ENCODE measurements at places on chromosomes 2 and 18.

GRCh38 chr2:85635636-85636035 lies 19.6 kb downstream of the USP39 start:
- DNase-seq = no peak

DNA sequence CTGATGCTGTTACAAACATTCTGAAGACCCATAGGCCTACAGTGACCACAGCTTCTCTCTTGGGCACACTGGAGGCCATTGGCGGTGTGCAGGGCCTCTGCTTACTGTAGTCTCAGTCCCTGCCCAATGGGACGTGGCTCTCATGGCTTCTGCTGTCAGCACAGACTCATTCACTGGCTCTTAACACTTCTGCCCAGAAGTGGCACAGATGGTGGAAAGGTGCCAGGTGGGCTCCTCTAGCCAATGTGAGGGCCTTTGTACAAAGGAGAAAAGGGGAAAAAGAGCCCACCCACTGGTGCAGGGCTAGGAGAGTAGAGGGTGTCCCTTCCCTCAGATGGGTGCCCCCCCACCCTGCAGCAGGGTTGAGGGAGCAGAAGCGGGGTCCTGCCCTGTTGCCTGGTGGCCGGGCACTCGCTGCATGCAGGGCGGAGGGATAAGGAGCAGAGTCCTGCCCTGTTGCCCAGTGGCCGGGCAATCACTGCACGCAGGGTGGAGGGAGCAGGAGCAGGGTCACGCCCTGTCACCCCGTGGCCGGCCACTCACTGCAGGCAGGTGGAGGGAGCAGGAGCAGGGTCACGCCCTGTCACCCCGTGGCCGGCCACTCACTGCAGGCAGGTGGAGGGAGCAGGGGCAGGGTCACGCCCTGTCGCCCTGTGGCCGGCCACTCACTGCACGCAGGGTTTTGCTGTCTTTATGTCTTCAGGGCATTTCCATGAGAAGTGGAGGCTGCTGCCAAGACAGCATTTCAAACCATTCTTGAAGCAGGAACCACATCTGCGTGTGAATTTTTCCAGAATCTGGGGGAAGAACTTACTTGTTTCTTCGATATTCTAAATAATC lies 20.0 kb downstream of the LRRFIP1 start:
- DNase-seq = no peak

- DNase-seq = no peak
These were observed 36.8 kb upstream of the ERCC3 start for GRCh38 chr2:127330753-127331152.

GRCh38 chr2:168901003-168901402 lies at the start of gene G6PC2:
Gene G6PC2 (plus strand): TSS chr2:168901291. CDS start chr2:168901332, 41 bp downstream.
- no peak for DNase-seq

- DNase-seq = no peak
These were observed 14.7 kb downstream of the SOX11 start for GRCh38 chr2:5706717-5707455.

GRCh38 chr2:198807131-198807530 lies 650.6 kb downstream of the SATB2 start:
- DNase-seq = no peak

DNA sequence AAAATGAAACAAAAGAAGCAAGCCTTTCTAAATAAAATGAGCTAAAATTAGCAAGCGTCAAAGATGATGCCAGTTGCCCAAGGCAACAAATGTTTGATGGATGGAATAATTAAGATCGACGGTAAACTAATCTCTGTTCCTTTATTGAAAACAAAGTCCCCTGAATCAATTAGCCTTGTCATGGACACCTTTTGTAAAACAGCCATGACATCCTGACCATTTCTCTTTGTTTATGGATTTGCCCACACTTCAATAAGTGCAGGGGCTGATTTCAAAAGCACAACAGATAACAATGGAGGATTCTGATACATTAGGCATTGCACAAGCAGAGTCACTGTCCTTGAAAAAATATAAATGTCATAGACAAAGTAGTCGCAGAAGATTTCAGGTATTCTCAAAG lies 160.1 kb upstream of the HNRNPA3 start:
- DNase-seq = no peak

GRCh38 chr2:6073191-6074088 lies 381.3 kb downstream of the SOX11 start:
- DNase-seq = no peak

DNA sequence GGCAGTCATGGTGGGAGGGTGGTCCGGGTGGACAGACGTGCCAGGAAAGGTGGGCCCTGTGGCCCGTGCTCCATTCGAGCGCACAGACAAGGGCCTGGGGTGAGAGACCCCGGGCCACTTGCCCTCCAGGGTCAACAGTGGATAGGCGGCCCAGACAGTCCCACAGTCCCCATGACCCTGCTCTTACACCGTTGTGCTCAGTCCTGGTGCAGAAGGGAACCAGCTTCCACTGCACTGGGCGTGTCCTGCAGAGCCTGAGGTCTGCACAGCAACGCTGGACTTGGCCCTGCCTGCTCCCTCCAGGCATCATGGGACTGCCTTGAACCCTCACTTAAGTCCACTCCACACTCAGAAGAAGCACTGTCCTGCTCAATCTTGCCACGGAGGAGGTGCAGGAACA lies 52.0 kb downstream of the PXDN start:
- no peak for DNase-seq

GRCh38 chr2:860259-860855 lies 90.3 kb upstream of the SNTG2 start:
- no peak for DNase-seq

- no peak for DNase-seq
These were observed 596.4 kb upstream of the VRK2 start for GRCh38 chr2:57450170-57450569.

GRCh38 chr2:179302764-179303571 lies 38.3 kb upstream of the SESTD1 start:
- DNase-seq = no peak

GRCh38 chr2:120783969-120784372 lies 48.3 kb downstream of the GLI2 start:
- DNase-seq = no peak

- no peak for DNase-seq
These were observed 263.7 kb downstream of the ATAD2B start for GRCh38 chr2:23662941-23663920.

DNA sequence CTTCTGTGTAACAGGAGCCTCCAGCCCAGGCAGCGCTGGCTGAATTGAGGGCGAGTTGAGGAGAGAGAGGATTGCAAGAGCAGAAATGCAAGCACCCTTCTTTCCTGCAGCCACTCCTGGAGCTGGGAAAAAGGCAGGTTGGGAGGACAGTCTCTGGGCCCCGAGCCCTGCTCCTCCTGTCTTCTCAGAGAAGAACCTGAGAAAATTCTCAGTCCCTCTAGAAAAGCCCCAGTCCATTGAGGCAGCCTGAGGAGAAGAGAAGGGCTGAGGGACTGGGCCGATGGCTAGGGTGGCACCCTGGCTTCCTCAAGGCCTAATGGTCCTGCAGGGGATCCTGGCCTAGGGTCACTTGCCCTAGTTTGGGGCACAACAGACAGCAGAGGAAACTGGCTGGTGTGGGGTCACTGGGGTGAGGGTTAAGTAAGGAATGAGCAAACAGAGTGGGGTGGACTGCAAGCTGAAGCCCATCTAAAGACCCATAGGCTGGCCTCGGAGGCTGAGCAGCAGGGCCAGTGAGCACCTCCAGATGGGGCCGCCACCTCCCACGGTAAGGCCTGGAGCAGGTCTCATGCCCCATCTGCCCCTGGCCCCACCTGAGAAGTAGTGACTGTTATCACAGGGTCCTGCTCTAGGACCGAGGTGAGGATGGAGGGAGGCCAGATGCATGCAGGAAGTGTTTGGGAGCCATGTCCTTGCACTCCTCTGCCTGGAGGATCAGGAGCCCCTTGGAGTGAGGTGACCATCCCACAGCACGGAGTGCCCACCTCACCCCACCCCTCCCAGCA lies 12.4 kb downstream of the CIB4 start:
- DNase-seq = no peak

- DNase-seq = no peak
These were observed 156.0 kb upstream of the TWIST2 start for GRCh38 chr2:238691596-238692491.

DNA sequence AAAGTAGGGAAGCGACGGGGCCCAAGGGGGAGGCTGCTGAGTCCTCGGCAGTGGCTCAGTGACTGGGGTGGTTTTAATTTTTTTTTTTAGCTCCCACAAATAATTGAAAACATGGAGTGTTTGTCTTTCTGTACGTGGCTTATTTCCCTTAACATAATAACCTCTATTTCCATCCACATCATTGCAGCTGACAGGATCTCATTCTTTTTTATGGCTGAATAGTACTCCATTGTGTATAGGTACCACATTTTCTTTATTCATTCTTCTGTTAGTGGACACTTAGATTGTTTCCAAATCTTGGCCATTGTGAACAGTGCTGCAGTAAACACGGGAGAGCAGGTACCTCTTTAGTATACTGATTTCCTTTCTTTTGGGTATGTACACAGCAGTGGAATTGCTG lies 65.1 kb downstream of the ASAP2 start:
- no peak for DNase-seq

GRCh38 chr18:40673150-40673549 lies 1281.9 kb upstream of the PIK3C3 start:
- no peak for DNase-seq

- DNase-seq = no peak
These were observed 54.7 kb downstream of the ASAP2 start for GRCh38 chr2:9261231-9261883.

DNA sequence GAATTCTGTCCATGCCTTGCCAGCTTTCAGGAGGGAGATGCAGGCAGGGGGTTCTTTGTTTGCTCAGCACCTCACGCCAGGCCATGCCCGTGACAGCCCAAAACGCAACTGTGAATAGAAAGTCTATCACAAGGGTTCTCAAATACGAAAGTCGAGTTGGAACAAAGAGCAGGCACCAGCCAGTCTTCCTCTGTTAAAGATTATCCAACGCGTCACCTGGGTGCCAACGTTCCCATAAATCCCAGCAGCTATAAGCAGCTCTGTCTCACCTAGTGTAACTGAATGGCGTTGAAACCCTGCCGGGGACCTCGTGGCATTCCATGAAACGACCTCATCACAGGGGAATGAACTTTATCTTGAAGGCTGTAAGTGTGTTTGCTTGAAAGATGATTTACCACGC lies 84.8 kb upstream of the GATA6 start:
- DNase-seq = no peak

DNA sequence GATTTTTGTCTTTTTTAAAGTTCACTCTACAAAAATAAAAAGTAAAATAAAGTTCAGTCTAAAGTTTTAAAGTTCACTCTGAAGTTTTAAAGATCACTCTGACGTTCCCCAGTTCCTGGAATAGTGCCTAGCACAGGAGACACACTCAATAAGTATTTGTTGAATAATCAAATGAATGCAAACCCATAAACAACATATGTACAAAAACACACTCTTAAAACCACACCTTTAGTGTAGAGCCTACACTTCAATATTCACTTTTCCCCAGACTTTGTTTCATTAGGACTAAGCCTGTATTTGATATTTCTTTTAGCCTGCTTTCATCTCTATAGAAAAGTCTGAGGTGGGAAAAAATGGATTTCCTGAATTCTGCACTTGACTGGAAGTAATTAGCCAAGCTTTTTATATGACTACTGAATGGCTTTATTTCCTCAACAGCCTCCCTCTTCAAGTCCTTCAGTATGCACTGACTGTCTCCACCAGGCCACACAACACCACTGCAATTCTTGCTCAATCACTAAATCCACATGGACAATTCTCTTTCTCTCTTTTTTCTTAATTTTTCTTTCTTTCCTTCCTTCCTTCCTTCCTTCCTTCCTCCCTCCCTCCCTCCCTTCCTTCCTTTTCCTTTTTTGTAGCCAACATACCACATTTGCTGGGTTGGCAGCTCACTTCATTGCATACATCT lies 104.6 kb downstream of the SS18 start:
- no peak for DNase-seq

DNA sequence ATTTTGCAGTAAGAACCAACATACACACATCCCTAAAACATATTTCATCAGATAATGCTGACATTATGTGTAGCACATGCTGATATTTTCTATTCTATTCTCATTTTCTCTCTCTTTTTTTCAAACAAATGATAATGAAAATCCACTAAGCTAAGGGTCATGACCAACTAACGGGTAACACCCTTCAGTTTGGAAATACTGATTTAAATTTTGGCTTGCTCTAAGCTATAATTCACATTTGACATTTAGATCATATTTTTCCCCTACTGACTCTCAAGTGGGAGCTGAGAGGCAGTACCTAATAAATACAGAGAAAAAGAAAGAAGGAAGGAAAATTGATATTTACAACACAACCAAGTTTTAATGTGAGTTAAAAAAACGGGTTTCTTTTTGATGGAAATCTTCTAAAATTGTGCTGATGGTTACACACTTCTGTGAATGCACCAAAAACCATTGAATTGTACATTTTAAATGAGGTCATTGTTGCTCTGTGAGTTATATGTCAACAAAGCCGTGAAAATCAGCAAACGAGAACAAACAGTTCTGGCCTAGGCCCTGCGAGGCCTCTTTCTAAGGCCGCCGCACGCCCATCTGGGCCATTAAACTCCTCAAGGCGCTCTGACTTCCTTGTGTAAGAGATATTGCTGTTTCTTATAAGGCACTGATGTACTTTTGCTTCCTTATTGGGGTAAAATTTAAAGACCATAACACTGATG lies 124.2 kb downstream of the GALR1 start:
- no peak for DNase-seq

DNA sequence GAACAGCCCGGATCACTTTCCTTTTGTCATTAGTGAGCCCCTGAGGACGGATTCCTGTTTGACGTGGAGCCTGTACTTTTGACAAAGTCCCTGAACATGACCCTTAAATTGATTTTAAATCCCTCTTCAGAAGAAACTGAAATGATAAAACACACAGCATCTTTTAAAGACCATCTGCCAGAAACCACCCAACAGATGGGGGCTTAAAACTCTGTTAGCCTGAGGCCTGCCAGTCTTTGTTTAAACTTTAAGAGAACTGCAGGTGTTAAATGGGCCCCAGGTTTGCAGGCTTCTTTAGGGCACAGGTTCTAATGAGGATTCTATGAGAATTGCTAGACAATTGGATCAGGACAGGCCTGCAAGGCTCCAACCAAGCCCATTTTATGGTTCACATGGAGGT lies 177.9 kb downstream of the ALK start:
- no peak for DNase-seq

DNA sequence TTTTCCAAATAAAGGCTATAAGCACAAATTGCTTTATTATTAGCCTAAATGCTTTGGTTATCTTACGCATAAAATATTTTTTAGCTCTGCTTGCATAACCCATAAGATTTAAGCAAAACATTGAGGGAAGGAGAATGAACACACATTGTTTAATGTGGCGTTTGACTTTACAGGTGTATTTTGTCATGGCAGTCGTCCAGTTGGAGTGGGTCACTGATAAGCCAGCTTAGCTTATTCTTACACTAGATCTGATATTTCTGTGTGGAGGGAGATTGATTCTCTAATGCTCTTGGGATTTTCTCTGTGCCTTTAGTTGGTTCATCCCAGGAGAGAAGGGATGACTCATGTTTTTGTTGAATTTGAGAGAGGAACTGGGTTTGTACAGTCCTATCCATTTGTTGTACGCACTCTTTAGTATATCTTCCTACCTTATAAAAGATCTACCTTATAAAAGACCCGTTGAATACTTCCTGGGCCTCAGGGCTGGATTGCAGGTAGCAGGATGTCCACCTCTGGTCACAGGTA lies 47.5 kb upstream of the ACYP2 start:
- no peak for DNase-seq
